ENCODE measurements at places on chromosomes 1 and 21.

DNA sequence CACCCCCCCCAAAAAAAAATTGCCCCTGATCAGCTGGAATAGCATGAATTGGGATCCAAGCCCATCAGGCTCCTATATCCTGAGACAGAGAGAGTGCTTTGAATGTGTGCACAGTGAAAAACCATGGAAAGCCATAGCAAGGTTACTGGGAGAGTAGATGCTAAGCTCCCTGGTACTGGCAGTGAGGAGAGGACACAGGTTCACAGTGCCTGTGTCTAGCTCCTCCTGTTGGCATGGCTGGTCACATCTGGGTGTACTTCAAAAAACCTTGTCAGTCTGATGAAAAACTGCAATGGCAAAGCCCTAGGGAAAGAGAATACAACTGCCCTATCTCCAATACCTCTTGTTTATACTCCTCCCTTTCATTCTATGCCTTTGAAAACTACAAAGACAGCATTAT, 12.9 kb downstream of the COPA start:
- no peak for DNase-seq

DNA sequence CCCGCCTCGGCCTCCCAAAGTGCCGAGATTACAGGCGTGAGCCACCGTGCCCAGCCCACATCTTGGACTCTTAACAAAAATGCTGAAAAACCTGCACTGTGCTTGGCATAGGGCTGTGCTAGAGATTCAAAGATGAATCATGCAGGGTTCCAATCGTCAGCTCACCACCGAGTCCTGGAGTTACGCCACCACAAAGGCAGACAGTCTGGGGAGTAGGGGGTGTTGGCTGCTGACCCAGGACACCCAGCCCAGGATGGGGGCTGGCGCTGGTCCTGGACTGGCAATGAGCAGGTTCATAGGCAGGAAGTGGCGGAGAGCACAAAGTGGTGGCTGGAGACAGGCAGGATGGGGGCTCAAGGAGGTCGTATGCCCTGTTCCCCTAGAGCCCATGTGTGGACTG, 16.0 kb downstream of the PSRC1 start:
- peak; percentile 94 for DNase-seq

DNA sequence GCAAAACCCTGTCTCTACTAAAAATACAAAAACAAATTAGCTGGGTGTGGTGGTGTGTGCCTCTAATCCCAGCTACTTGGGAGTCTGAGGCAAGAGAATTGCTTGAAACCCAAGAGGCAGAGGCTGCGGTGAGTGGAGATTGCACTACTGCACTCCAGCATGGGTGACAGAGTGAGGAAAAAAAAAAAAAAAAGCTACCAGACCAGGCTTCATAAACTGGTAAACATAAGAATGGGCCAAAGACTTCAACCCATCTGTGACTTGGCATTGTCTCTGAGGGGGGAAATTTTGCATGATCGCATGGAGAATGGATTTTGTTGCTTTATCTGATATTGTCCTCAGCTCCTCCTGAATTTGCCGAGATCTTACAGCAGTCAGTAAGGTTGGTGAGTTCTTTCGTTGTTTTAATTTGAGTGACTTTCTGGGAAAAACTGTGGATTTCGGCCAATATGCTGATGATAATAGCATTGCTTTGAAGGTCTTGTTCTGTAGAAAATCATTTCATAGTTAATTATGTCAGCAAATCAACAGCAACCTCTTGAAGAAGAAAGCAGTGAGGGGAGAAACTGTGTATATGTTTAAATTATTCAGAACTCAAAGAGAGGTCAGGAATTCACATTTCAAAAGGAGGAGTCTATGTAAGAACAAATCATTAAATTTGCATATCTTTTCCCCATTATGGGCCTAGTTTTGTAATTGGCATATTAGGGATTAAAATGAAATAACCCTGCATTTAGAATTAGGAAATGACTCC, 13.1 kb downstream of the FGGY start:
- no peak for DNase-seq

- peak; percentile 65 for DNase-seq
Observed at GRCh38 chr1:200980452-200980772, 43.1 kb downstream of the KIF21B start.

- DNase-seq: no peak
Observed at GRCh38 chr1:180751921-180752320, 120.1 kb downstream of the XPR1 start.

GRCh38 chr1:113405573-113405972, 15.3 kb downstream of the MAGI3 start:
- DNase-seq: no peak

DNA sequence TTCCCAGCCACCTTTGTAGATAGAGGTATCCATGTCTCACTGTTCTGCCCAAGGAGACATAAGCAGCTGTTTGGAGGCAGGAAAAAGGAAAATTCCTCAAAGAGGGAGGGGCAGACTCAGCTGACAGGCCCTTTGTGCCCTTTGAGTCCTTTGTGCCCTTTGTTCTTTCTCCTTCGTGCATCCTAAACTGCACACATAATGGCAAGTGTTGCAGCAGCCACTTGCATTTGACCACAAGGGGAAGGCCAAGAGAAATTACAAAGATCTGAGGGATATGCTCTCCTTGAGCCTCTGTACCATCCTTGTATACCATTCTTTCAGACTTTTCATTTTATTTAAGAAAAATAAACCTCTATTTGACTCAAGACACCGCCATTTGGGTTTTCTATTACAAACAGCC, 71.8 kb upstream of the PKN2 start:
- no peak for DNase-seq

DNA sequence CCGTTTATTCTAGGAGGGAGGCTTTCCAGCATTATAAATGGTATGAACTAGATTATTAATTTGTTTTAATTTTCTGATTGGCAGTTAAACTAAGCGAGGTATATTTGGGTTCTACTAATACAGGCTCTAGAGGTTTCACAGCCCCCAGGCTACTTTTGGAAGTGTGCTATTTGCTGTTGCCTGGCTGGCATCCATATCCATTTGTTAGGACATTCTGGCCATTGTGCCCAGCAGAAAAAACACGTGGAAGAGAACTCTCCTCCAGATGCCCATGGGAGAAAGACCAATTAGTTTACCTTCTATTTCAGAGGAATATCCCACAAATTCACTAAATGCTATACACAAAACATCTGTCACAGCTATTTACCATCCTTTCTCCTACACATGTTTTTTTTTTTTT, 29.3 kb downstream of the MACO1 start:
- no peak for DNase-seq

DNA sequence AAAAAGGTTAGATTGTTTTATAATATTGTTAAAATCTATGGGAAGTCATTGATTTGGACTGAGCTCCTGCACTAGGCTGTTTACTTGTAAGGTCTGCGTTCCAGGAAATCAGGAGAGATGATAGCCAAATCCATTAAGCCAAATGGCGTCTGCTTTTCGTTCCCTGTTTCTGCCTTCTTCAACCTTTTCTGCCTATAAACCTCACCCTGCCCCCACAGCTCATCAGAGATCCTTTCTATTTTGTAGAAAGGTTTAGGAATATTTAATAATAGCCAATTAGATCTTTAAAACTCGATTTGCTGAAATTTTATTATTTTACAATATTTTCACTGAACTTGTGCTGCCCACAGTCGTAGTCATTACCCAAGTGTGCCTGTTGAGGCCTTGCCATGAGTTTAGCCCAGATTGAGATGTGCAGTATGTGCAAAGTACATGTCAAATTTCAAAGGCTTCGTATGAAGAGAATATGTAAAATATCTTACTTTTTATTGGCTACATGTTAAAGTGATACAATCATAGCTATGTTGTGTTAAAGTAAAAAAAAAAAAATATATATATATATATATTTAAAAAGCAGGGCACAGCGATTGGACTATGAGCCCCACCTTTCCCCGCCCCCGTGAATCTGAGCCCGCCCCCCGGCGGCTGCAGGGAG, 444 bp upstream of the IARS2 start:
- no peak for DNase-seq

- DNase-seq: no peak
Observed at GRCh38 chr1:3795453-3796214, 664 bp downstream of the LRRC47 start.

All from trophoblast cell (in vitro differentiated cells and primary cell).